ENCODE measurements at places on chromosomes 3 and 15.

GRCh38 chr3:61146010-61146890, 105.0 kb downstream of the FHIT start:
- no peak for DNase-seq

GRCh38 chr3:112858410-112859069, 11.9 kb upstream of the CD200R1L start:
- no peak for DNase-seq

DNA sequence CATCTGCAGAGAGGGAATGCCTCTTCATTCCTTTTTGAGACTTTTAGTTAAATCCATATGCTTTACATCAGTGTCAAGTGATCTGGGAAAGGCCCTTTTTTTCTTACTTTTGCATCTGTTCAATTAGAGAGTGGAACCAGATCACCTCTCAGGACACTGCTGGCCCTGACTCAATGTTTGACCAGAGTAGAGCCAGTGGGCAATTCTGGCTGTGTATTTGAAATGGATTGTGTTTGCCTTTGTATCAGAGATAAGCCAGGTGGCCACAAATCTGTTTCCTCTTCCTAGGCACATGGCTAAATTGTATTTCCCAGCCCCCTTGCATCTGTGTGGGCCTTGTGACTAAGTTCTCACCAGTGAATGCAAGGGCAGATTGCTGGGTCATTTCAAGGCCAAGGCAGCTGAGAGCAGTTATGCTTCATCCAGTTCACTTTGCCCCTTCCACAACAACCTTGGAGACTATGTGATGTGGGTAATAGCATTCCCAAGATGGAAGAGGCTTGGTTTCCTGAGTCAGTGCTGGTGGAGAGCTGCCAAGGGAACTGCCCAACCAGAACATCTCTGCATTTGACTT, 75.6 kb upstream of the CACNA2D3 start:
- no peak for DNase-seq

DNA sequence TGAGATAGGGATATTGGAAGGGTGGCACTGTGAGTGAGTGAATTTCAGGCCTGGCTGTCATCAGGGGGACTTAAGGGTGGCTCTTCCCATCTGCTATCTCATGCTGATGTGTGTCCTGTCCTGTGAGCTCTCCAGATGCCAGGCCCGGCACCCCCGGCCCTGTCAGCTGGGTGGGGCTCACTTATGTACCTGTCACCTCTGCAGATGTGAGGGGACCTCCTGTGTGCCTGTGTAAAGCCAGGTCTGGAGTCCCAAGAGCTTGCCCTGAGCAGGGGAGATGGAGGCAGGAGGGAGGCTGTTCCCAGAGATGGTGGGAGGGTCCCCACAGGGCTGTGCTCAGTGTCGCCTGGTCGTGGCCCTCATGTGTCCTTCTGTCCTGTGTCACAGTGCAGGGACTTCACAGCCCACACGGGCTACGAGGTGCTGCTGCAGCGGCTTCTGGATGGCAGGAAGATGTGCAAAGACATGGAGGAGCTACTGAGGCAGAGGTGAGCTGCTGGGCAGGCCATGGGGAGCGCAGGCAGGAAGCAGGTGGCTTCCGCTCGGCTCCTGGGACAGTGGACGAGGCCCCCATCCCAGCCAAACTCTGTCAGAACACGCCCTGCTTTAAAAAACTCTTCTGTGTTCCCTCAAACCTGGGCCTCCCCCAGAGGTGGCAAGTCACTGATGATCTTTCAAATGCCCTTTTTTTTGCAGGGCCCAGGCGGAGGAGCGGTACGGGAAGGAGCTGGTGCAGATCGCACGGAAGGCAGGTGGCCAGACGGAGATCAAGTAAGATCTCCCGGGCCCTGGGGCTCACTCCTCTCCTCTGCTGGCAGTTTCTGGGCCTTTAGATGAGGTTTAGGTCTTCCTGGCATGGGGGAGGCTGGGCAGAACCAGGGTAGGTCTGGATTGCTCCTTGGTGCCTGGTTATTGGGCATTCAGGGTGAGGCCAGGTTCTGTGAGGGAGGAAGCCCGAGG, 23.1 kb downstream of the PSTPIP1 start:
- no peak for DNase-seq

DNA sequence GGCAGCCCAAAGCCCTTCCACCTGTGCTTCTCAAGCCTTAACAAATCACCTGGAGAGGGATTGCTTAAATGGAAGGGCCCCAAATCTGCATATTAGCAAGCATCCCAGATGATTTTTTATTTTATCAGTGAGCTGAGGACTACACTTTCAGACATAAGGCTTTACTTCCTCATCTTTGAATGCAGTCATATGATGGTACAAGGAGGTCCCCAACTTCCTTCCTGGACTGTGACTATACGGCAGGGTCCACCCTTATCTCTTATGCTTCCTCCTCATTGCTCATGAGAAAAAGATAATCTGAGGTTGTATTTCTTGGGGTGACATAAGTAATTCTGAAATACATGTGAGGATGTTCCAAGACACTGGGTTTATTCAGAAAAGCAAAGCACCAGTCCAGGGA, 13.7 kb upstream of the HEG1 start:
- no peak for DNase-seq

DNA sequence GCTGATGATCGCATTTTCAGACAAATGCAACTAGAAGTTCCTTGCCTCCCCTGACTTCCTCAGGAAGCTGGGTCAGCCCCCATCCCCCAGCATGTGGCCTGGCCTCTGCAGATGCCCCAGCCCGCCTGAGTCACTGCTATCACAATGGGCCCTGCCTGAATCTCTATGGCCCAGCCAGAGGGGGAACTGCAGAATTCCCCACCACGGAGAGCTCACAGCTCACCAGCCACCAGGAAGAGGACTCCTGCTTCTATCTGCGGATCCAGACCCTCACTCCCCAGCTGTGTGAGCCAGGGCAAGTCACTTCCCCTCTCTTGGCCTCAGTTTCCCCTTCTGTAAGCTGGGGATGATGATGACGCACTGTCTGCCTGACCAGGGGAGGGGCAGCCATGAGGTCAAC, 6.9 kb downstream of the PLXND1 start:
- DNase-seq: peak; percentile 84

DNA sequence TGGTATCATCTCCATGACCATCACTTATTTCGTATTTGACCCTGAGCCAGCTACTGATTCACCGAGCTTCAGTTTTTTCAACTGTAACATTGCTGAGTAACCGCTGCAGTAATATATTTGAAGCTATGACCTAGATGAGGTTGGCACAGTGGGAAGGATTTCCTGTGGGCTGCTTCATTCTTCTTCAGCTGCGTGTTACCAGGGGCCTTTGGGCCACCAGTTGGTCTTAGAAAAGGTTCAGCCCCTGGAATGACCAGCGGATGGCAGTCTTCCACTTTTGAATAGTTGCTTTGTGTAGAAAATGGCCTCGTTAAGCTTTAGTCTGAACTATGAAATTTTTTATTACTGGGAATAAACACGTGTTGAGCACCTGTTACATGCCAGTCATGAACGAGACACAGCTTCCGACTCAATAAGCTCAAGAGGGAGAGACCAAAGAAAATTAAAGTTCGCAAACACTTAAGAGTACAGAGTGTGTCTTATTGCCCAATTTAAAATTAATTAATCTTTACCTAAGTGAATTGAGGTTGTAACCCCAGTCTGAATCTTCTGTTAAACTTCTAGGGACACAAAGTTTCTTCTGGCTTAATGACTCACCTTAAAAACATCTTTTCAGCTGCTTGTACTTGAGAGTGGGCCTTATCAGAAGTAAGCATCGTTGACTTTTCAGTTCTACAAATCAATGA, 57.6 kb upstream of the NR2E3 start:
- DNase-seq: no peak

DNA sequence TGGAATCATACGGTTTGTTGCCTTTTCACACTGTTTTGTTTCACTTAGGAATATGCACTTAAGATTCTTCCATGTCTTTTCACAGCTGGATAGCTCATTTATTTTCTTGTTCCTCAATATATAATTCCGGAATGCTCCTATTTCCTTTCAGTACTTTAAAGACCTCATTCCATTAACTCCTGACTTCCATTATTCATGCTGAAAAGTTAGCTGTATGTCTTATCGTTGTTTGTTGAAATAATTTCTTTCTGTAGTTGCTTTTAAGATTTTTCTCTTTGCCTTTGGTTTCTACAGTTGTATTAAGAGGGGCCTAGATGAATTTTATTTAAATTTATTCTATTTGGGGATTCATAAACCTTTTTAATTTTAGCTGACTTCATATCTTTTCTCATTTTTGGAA, 122.2 kb downstream of the ANXA2 start:
- DNase-seq: no peak

GRCh38 chr15:39628144-39628508, 47.2 kb downstream of the THBS1 start:
- no peak for DNase-seq

DNA sequence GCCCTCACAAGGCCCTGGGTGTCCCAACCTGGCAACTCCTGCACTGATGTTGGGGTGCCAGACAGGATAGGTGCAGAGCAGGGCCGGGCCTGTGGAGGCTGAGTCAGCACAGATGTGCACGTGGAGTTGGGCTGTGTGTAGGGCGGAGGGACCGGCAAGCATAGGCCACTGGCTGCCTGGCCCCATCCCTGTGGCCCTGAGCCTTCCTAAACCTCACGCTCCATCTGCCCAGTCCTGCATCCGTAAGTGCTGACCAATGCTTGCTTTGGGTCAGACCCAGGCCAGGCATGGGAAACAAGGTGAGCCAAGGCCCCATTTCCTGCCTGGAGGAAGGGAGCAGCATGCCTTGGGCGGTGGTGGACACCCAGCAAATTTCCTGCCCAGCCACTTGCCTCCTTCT, 5.8 kb upstream of the IQSEC1 start:
- DNase-seq: no peak

DNA sequence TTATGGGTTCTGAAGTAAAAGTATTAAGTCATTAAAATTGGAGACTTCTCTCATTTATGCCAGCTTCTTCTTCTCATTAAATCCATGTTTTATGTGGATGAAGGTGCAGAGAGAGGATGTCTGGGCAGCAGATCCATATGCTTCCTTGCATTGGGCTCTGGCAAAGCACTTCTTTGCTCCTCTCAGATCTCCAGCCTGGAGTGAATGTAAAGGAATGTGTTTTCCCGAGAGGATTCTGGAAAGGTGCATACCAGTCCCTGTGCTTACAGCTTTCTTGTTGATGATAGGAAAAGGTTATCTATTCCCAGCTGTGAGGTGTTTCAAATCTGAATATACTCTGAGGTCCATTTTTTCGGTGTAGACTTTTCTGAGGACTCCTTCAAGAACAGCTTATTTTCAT, 79.9 kb upstream of the PEX5L start:
- no peak for DNase-seq

- DNase-seq: no peak
Measured at GRCh38 chr3:11602239-11602840, 41.4 kb downstream of the VGLL4 start.

GRCh38 chr3:195188426-195188927, 82.5 kb downstream of the XXYLT1 start:
- DNase-seq: peak; percentile 30

GRCh38 chr3:11091791-11092190, 62.5 kb upstream of the HRH1 start:
- no peak for DNase-seq

- no peak for DNase-seq
Measured at GRCh38 chr3:64265646-64266045, 40.4 kb upstream of the PRICKLE2 start.

DNA sequence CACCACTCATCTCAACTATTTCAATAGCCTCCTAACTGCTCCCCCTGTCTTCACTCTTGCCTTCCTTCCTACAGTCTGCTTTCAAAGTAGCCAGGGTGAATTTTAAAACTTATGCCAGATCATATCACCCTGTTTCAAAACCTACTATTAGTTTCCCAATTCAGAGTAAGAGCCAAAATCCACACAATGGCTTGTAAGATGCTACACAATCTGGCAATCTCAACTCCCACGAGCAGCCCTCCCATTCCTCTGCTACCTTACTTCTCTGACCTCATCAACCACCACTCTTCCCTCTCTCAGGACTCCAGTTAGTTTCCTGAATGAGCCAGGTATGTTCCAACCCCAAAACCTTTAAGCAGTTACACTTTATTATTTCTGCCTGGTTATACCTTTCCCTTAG, 62.5 kb downstream of the VPS13C start:
- no peak for DNase-seq

GRCh38 chr3:20072422-20072821, 32.2 kb downstream of the KAT2B start:
- no peak for DNase-seq

DNA sequence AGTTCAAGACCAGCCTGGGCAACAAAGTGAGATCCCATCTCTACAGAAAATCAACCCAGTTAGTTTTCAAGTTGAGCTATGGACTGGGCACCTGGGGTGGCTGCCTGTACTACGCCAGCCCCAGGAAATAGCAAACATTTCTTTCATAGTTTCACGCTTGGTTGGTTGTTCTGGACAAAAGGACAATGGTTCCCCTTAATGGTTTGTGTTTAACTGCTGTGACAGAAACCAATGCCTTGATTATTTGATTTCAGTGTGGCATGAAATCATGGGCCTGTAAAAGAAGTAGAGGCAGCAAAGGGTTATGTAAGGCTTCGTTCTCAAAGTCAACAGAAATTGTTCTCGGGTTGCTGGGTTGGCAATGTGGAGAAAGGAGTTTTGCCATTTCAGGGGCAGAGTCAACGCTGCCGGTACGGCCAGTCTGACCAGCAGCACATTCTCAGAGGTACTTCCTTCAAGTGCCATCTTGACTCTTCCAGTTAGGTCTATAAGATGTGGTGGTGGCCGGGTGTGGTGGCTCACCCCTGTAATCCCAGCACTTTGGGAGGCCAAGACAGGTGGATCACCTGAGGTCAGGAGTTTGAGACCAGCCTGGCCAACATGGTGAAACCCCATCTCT, 12.7 kb downstream of the LCMT2 start:
- no peak for DNase-seq

DNA sequence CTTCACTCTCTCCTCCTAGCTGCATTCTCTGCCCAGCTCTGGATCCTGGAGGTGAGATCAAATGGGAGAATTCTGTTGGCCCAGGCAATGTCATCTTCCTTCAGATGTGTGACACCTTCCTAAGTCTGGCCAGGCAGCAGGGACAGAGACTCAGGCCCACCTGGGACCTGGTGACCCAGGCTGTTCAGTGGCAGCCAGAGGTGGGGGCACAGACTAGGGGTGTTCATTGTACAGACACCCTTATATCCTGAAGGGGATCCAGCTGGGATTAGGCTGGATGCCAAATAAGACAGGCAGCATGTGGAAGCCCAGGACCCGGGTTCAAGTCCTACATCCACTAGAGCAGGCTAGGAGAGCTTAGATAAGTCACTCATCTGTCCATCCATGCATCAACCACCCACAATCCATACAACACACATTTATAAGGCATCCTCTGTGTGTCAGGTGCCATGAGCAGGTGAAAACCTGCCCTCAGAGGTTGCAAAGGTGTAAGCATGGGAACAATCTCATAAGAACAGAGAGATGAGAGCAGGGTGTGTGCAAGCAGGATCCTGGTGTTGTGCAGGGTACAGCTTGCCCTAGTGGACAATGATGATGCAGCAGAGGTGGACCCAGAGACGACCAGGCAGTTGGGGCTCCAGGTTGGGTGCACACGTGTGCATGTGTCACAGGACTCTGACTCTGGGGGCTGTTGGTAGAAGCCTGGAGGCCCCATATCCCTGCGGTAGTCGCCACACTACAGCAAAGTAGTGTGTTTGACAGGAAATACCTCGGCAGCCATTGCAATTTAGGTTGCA, 18.3 kb upstream of the RPL29 start:
- DNase-seq: no peak

- no peak for DNase-seq
Measured at GRCh38 chr3:160774172-160774571, 18.1 kb downstream of the PPM1L start.
